HepG2 (cell line): ENCODE measurements at places on chromosomes 2 and 18.

DNA sequence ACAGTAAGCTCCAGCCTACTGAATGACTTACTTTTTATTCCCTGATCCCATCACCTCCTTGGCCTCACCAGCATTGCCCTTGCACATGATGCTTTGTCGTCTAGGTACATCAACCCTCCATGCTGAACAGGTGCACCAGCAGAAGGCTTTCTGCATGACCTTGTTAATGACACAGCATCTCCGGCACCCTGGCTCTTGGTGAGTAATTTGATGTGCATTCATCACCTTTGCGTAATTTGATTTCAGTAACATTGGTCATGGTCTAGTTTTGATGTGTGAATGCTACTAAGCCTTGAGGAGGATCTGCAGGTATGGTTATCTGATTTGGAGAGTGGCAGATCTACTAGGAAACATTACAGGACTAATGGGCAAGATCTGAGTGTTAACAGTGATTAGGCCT, 103.6 kb downstream of the STK39 start:
- DNase-seq: no peak

DNA sequence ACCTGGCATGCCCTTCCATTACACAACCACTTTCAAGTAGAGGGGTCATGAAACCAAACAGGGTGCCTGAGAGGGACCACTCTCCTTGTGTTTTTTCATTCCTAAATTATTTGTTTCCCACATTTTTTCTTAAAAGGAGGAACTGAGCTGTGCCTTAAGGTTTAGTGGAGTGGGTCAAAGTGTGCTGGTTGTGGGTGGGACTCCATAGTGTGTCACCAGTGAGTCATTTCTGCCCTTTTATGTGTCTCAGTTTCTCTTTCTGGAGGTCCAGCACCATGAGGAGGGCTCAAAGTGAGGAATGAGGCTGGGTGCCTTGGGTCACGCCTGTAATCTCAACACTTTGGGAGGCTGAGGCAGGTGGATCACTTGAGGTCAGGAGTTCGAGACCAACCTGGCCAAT, 37.8 kb downstream of the COMMD1 start:
- no peak for DNase-seq

GRCh38 chr2:230318190-230319121, 8.5 kb upstream of the SP140L start:
- DNase-seq: no peak

- DNase-seq: no peak
Measured at GRCh38 chr2:144277622-144278354, 242.1 kb downstream of the ZEB2 start.

- no peak for DNase-seq
Measured at GRCh38 chr2:181106789-181107627, 126.6 kb downstream of the UBE2E3 start.

DNA sequence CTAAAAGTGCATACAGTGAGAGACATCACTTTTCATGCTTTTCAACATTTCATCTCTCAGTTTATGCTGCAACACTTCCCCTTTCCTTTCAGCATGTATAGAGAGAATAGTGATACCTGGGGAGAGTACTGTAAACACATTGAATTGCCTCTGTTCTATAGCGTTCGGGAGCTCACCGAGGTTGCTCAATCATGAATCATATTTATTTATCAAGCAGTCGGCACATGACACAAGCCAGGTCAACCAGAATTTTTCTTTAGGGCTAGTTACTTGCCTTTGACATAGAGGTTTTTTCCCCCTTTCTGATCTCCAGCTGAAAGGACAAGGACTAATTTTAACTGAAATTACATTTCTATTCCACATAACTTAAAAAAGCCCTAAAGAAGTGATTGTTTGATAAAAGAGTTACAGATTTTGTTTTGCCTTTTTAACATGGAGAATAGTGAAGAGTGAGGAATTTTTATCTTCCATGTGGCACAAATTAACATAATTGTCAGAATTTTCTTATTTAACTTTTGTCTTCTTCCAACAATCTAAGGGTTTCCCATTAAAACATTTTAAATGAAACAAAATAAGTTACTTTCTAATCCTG, 690.9 kb upstream of the TMEFF2 start:
- peak; percentile 24 for DNase-seq

- DNase-seq: no peak
Measured at GRCh38 chr2:233832414-233832813, 21.9 kb downstream of the HJURP start.

DNA sequence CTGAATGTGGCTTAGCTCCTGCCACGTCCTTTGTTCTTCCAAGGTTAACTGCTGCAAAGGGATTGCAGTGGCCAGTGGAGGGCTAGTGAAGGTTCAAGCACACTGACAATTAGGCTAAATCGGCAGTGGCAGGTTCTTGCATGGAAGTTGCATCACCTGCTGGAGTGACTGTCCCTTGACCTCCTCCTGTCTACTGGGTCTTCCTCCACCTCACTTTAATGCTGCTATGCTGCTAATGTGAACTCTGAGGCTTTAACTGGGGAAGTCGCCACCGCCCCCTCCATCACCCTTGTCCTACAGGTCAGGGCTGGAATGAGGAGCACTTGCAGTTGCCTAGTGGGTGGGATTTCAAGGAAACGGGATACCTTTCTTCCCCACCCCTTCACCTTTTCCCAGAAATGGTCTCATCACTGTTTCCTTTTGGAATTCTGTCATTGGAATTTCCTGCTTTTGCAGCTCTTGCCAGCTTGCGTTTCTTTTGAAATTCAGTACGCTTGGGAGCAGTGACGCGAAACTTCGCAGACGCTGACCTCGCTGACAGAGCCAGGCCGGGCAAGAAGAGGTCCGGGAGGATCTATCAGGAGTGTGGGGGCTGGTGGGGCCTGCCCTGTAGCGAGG, 150.3 kb downstream of the SH3RF3 start:
- no peak for DNase-seq
